ENCODE measurements at places on chromosomes 4 and X.
A peak's percentile ranks its signal among the peaks of the same experiment; 100 is the strongest.

DNA sequence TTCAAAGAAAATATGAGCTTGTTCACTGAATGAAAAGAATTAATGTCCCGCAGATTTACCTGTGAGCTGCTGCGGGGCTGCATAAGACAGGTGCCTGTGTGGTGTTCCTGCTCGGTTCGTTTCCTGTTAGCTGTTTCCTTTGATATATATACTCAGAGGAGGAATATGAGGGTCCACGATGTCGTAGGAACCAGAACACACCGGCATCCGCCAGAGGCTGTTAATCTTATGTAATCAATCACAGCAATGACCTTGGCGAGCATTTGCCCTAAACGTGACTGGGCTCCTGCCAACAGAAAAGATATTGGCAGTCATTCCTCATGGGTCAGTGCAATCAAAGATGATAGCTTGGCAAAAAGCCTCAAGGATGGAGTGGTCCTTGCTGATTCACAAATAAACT, 260.1 kb downstream of the EVC2 start:
- no peak for DNase-seq

DNA sequence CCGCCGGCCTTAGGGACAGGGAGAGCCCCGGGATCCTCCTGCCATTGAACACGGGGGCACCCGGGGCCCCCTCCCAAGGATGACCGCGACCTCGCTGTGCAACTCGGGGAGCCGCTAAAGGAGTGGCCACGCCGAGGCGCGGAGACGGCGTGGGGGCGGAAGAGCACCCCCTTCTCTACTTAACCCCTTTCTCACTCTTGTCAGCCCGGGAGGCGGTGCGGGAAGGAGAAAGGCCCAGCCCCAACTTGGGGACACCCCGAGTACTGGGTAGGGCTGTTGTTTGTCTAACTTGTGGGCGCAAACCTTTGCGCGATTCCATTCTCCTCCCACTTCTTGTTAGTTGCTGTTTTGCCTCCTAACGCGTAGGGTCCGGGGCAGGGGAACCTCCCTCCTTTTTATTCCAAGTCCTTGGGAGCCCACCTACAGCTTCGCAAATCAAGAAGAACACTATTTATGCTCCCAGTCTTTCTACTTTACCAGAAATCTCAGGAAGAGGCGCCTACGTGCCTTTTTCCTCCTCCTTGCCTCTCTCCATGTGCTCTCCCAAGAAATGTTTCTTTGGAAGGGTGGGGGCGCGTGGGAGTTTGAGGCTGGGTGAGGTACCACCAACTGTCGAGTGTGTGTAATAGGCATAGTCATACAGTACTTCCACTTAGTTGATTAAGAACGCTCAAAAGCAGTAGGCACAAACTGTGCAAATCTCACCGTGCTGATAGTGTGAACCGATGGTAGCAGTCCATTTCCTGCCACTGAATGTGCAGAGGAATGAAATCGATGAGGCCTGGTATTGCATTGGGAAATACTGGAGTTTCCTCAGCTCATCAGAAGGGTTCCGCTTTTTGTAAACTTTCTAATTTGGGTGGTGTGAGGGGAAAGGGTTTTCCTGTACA, 813 bp downstream of the DIAPH2 start:
- peak; percentile 17 for DNase-seq

GRCh38 chr4:47415719-47416118, 47.8 kb downstream of the COMMD8 start:
- no peak for DNase-seq

DNA sequence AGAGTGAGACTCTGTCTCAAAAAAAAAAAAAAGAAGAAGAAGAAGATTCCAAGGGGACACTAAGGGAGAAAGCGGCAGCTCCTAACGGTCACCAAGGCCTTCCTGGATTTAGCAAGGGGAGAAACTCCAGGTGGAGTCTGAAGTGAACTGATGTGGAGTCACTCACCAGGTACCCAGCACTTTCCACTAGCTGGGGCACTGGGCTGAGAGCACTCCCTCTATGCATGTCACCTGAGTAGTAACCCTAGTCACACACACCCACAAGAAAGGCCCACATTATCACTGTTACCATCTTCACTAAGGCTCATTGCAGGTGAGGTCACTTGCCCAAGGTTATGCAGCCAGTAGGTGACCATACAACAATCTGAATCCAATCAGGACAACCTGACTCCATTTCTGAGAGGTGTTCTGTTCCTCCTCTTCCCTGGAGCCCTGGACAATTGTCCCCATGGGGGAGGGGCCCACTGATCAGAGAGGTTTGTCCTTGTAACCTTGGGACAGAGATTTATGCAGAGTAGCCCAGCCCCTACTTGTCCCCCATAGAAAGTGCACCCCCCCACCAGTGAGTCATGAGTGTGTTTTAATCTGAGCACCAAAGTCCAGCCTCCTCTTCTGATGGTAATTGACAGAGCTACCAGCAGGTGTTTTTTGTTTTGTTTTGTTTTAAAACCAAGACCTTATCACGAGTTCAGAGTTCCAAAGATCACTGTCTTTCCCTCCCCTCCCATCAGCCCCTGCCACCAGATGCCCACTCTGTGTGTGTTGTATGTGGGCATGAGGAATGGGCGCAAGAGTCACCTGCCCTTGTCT, 5.9 kb upstream of the SASH3 start:
- no peak for DNase-seq

DNA sequence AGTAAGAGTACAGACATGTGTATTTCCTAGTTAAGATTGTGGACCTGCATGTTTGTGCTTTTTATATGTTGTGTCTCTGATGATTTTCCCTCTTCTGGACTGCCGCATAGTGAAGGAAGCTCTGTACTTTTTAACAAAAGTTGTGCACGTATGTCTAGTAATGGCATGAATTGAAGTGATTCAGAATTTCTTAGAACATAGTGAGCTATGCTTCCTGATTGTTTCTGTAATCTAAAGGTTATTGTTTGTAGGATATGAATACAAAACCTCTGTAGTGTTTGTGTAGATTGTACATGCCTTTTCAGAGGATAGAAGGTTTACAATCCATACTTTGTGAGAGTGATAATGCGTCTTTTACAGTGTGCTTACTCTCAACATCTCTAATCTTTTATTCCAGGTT, 37.0 kb upstream of the NUDT6 start:
- no peak for DNase-seq

DNA sequence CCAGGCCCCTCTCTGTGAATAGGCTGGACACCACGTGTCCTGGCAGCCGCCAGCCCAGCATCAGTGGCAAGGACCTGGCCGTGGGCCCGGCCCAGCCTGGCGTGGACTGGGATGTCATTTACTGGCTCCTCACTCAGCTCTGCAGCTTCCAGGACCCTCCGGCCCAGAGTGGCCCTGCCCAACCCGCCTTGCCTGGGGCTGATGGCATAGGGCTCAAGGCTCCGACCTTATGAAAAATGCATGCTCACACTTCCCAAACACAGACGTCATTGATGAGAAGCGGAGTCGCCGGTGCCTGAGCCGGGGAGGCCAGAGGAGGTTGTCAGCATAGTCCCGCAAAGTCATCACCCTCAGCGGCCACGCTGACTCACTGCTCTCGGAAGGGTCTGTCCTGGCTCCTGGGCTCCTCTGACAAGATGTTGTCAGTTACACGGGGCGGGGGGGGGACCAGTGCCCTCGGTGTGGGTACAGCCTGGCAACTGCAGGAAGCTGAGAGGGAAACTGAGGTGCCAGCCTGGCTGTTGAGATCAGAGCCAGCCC, 14.3 kb downstream of the CFAP99 start:
- no peak for DNase-seq

DNA sequence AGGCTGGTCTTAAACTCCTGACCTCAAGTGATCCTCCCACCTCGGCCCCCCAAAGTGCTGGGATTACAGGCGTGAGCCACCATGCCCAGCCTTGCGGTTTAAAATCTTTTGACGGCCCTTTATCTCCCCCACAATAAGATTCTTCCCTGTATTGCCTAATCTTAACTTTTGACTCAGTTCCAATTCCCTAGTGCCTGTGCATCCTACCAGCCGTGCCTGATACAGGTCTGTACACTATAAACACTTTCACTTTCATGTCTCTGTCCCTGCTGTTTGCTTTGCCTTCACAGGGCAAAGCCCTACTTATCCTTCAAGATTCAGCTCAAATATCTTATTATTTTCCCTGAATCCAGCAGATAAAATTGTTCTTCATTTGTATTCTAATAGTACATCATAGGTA, 74.6 kb downstream of the WDR44 start:
- DNase-seq = no peak

- no peak for DNase-seq
Observed at GRCh38 chr4:24794051-24794450, 1.3 kb upstream of the SOD3 start.

- peak; percentile 74 for DNase-seq
Observed at GRCh38 chrX:45515262-45516215, 314.9 kb upstream of the DIPK2B start.

- no peak for DNase-seq
Observed at GRCh38 chr4:8691151-8691775, 98.7 kb downstream of the CPZ start.

GRCh38 chr4:159937595-159937994, 834.7 kb downstream of the RAPGEF2 start:
- DNase-seq = no peak

DNA sequence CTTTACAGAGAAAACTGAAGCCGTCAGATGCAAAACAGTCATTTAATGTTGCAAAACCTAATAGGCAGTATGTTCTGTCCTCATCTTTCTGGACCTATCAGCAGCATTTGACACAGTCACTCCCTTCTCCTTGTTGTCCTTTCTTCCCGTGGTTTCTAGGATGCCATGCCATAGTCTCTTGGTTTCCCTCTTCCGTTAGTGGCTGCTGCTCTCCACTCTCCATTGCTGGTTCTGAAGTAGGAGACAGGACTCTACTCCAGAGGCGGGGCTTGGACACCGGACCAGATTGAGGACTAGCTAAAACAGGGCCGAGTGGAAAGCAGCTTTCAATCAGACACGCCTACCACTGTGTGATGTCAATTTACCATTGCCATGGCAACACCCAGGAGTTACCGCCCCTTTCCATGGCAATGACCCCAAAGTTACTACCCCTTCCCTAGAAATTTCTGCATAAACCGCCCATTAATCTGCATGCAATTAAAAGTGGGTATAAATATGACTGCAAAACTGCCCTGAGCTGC, 88.8 kb upstream of the CCDC160 start:
- no peak for DNase-seq

DNA sequence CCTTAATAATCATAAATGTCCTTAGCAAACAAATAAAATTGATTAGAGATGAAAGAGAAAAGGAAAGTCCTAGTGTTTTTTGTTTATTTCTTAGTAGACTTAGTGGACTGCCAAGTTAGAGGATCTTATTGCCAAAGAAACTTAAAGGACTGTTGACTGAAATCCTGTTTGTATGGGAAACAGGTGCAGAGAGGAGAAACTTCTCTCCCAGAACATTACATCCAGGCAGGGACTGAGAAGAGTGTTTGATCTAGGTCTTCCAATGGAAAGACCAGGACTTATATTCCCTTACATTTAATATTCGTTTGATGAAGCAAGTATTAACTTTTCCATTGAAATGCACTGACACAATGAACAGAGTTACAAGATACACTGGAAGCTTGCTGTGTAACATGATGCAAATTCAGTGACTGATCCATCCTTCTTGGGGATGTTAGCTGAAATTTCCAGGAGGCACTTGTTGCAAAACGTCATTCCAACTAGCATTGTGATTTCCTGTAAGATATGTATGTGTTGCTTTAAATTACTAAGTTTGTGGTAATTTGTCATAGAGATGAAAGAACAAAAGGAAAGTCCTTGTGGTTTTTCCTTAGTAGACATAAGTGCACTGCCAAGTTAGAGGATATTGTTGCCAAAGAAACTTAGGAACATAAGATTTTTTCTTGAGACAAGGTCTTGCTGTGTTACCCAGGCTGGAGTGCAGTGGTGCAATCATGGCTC, 505.6 kb downstream of the STIM2 start:
- no peak for DNase-seq

GRCh38 chr4:54227256-54228055, 1.6 kb upstream of the PDGFRA start:
- no peak for DNase-seq

DNA sequence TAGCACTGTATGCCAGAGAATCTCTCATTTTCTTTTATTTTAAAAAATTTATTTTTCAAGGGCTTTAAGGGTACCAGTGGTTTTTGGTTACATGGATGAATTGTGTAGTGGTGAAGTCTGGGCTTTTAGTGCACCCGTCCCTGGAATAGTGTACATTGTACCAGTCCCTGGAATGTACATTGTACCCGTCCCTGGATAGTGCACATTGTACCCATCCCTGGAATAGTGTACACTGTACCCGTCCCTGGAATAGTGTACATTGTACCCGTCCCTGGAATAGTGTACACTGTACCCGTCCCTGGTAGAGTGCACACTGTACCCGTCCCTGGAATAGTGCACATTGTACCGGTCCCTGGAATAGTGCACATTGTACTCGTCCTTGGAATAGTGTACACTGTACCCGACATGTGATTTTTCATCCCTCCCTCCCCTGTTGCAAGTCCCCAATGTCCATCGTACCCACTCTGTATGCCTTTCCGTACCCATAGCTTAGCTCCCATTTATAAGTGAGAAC, 56.1 kb upstream of the HELT start:
- no peak for DNase-seq

GRCh38 chr4:98619180-98619579, 39.2 kb downstream of the TSPAN5 start:
- DNase-seq = no peak

GRCh38 chr4:109683621-109684253, 19.5 kb downstream of the CASP6 start:
- no peak for DNase-seq

DNA sequence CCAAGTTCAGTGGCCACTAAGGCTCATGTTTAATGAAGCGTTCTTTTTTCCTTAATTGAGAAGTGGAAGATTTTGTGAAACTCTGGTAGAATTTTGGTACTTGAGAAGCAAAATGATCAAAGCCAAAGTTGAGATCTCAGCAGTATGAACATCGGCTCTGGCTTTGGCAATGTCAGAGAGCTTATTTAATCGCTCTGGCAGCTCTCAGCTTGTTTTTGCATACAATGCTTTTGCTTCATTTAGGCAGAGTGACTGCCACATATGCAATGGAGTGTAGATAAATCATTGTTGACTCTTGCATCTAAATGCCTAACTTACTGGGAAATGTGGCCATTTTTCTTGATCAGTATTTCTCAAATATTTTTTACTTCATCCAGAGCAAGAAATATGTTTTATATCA, 135.7 kb downstream of the AASDH start:
- no peak for DNase-seq

GRCh38 chrX:11406109-11406765, 113.0 kb downstream of the AMELX start:
- DNase-seq = no peak

Data from LoVo (cell line).